ENCODE measurements at places on chromosomes 1 and 21.

DNA sequence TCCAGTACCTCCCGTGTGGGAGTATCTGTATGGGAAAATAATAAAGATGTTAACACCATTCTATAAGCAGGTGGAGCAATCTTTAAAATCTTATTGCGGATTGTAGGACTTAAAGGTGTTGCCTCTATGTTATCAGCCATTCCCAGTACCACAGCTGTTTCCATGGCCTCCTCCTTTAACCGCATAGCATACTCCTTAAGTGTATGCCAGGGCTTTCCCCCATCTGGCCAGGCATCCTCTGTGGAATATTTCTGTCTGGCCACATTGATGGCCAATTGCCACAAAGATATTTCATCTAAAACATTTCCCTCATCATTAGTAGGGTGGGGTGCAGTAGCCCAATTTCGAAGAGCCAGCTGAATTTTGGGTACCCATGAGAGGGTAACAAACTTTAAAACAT, 7.3 kb upstream of the STUM start:
- no peak for DNase-seq

GRCh38 chr1:215160351-215160750, 77.8 kb downstream of the KCNK2 start:
- DNase-seq: no peak

DNA sequence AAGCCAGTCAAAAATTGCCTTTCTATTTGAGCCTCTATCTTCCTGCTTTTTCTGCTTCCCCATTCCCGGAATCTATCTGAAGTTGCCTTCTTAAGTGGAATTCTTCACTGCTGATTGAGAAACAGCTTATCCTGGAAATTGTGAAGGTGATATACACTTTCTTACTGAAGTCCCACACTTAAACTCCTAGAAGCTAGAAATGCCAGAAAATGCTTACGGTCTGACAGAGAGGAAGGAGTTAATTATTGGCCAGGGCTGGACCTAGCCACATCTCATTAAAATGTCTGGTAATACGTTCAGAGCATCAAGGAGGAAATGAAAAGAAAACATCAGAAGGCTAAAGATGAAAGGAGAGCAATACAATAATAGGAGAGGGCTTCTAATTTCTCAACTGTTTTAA, 292.5 kb upstream of the SNX7 start:
- no peak for DNase-seq

GRCh38 chr1:75341537-75341936, 207.3 kb downstream of the LHX8 start:
- DNase-seq: no peak

GRCh38 chr21:44667612-44668011, 885 bp upstream of the KRTAP12-2 start:
- no peak for DNase-seq

DNA sequence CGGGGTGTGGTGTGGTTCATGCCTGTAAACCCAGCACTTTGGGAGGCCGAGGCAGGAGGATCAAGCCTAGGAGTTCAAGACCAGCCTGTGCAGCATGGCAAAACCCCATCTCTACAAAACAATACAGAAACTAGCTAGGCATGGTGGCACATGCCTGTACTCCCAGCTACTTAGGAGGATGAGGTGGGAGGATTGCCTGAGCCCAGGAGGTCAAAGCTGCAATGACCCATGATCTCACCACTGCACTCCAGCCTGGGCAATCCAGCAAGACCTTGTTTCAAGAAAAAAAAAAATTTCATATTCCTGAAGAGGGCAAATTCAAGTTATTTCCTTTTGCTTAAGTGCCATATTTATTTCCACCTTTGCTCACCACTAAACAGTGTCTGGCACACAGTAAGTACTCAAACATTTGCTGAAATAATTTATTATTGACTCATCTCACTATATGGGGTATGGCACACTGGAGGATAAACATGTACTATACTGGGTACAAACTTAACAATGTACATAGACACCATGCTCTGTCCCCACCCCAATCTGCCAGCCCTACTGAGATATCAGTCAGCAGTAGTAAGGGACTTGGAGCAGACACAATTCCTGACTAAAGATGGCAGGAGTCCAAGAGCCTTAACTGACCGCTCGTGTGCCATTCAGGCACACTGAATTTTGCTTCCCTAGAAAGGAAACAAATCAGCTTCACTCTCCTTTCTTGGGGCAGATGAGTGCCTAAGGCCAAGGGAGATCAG, 15.5 kb downstream of the MEAF6 start:
- DNase-seq: no peak

DNA sequence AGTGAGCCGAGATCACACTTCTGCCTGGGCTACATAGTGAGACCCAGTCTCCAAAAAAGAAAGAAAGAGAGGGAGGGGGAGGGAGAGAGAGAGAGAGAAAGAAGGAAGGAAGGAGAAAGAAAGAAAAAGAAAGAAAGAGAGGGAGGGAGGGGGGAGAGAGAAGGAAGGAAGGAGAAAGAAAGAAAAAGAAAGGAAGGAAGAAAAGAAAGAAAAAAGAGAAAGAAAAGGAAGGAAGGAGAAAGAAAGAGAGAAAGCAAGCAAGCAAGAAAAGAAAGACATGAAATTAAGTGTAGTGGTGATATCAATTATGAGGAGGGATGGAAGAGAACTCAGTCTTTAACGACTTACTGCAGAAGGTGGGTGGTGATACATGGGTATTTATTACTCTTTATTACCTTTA, 38.5 kb downstream of the CA6 start:
- DNase-seq: no peak

DNA sequence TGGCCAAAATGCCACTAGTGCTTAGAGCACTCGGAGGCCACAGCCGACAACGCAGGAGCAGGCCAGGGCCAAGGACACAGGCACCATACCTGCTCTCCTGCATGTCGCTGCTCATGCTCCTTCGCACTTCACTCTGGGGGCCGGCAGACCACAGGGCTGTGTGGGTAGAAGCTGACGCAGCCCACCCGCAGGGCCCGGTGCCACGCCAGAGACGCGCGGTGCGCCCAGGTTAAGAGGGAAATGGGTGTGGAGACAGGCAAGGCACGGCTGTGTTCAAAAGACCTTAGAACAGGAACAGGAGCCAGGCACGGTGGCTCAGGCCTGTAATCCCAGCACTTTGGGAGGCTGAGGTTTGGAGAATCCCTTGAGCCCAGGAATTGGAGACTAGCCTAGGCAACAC, 13.6 kb upstream of the PRDM15 start:
- DNase-seq: no peak

- DNase-seq: peak; percentile 60
Observed at GRCh38 chr21:31558189-31558961, 101.1 kb upstream of the SOD1 start.

DNA sequence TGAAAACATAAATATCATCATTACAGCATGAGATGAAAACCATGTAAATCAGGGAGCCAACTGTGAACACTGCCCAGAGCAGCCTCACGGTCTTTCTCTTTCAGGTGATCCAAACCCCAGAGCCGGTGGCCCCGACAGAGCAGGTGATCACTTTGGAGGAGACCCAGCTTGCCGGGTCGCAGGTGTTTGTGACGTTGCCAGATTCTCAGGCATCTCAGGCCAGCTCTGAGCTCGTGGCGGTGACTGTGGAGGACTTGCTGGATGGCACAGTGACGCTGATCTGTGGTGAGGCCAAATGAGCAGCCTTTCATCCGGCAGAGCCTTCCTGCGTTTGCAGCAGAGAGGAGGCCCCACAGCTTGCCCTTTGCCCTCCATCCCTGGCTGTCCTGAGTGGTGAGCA, 37.2 kb upstream of the EPHA8 start:
- no peak for DNase-seq

DNA sequence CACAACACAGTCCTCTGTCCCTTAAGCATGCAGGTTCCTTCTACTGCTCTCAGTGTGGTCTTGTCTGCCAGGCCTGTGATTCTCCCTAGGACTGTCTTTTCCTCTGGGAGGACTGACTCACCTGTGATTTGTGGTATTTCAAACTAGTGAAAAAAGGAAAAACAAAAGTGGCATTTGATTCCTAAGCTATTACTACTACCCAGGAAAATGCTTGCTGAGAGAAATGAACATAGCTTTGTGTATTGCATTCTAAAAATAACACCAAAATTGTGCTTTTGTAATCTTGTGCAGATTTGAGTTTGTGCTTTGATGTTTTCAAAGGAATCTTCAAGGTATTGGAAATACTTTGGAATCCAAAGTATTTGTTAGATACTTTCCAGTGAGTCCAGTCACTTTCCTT, 57.0 kb downstream of the GPR161 start:
- DNase-seq: no peak

- no peak for DNase-seq
Observed at GRCh38 chr1:59788825-59789224, 25.9 kb upstream of the HOOK1 start.

DNA sequence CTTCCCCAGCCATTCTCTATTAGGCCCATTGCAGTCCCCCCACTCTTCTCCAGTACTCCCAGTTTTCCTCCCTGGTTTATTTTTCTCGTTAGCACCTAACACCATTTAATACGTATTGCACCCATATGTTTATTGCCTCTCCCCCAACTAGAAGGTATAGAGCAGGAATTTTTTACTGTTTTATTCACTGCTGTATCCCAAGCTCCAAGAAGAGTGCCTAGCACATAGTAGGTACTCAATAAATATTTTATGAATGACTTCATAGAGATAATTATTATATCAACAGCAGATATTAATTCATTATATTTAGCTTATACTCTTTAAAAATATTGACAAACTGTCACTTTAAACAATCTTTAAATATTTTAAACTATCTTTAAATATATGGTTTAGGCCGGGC, 5.7 kb upstream of the ACOT7 start:
- DNase-seq: no peak

GRCh38 chr21:33355996-33356395, 31.2 kb downstream of the IFNAR1 start:
- no peak for DNase-seq

- no peak for DNase-seq
Observed at GRCh38 chr1:109616391-109616790, 3.0 kb downstream of the GNAT2 start.

DNA sequence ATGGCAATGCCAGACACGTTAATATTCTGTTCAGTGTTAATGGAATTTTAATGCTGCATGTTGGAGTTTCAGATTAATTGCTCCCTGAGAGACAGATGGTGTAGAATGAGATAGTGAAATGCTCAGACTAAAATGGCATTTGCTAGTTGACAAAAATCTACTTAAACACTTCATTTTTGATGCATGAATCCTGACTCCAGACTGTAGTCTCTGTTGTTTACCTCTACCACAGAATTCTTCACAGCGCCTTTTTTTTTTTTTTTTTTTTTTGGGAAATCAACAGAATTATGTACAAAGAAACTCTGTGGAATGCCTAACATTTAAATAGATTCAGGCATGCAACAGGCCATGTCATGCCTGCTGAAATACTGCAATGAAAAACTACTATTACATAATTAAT, 111.3 kb downstream of the PLPPR5 start:
- no peak for DNase-seq

Measured in caudate nucleus (tissue), 63 donors.